ENCODE measurements at places on chromosomes 2 and 18. TPM values are rescaled to one million over a fixed set of nuclear protein-coding genes. Genes with fewer than 3 reads are reported as not detected.

The TCF23 gene
- total RNA-seq = not detected

The UGT1A10 gene
- total RNA-seq = not detected

The SCYGR2 gene
- not detected for total RNA-seq

The KLHL29 gene
- 16.7 TPM for total RNA-seq

The HK2 gene
- total RNA-seq = 42.5 TPM

The FOXD4L1 gene
- 0.64 TPM for total RNA-seq

The ARL4C gene
- total RNA-seq = 4.1 TPM

The ADRA2B gene
- 0.47 TPM for total RNA-seq

The RAX gene
- not detected for total RNA-seq

The MGAT4A gene
- 10.2 TPM for total RNA-seq

The CGREF1 gene
- 4.0 TPM for total RNA-seq

The CBLN2 gene
- not detected for total RNA-seq

The ALPI gene
- not detected for total RNA-seq

The CD207 gene
- total RNA-seq = not detected

The CCL20 gene
- 0.30 TPM for total RNA-seq

The NMUR1 gene
- not detected for total RNA-seq

The CD8B2 gene
- total RNA-seq = not detected

The LTBP1 gene
- 5.1 TPM for total RNA-seq
